GM23338 (cell line): ENCODE measurements at places on chromosomes 4 and X. TPM values are rescaled to one million over a fixed set of nuclear protein-coding genes. Genes with fewer than 3 reads are reported as not detected.

FGF5 gene
- total RNA-seq: not detected in 2 replicates

TEX11 gene
- 0.85 and 1.0 TPM in 2 replicates for total RNA-seq

CXXC4 gene
- total RNA-seq: 3.0 and 3.9 TPM in 2 replicates

FRMPD3 gene
- 1.4 and 1.8 TPM in 2 replicates for total RNA-seq

CT55 gene
- total RNA-seq: not detected in 2 replicates

CLDN22 gene
- total RNA-seq: not detected in 2 replicates

CLGN gene
- total RNA-seq: 2.5 and 4.0 TPM in 2 replicates

CLCN4 gene
- 4.9 and 5.0 TPM in 2 replicates for total RNA-seq

- H3K27ac ChIP-seq: no peak overlapping the region
- no peak for DNase-seq
- no peaks in the 10 kb centered on the region for H3K27me3 ChIP-seq
- no peaks in the 10 kb centered on the region for H3K4me1 ChIP-seq
Measured at GRCh38 chrX:81957318-81957717, 755.4 kb downstream of the SH3BGRL start.

- H3K36me3 ChIP-seq: peaks cover 6% of the 10 kb centered on the region
- no peaks in the 10 kb centered on the region for H3K27me3 ChIP-seq
- H3K4me3 ChIP-seq: no peak overlapping the region
Measured at GRCh38 chr4:102627831-102628523, 126.8 kb downstream of the NFKB1 start.

DNA sequence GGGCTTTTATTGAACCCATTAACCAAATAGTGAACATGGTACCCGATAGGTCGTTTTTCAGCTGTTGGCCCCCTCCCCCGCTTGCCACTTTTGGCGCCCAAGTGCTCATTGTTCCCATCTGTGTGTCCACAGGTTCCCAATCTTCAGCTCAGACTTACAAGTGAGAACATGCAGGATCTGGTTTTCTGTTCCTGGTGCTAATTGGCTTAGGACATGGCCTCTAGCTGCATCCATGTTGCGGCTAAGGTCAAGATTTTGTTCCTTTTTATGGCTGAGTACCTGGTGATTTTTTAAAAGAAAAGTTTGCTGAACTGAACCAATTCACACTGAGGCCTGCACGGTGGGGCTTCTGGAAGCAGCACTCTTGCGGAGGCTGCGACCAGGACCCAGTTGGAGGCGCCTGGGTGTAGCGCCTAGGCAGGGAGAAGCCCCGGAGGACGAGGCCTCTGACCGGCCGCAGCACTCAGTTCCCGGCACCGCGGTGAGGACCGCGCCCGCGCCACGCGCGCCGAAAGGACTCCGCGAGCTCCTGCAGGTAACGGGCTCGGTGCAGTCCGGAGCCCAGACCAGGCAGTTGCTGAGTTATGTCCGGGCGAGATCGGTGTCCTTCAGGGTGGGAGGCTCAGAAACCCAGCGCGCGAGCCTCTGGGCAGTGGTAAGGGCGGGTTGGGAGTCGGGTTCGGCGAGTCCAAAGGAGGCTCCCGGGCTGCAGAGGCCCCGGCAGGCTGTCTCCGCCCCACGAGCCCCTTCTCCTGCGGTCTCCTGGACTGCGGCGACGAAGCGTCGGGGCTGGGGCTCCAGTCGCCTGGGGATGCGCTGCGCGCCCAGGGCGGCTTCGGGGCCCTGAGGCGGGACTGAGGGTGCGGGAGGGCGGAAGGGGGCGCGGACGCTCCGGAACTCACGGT is 15.8 kb upstream of the SLC25A4 start:
- no peak overlapping the region for H3K27ac ChIP-seq
- peak overlapping the region; percentile 70 for H3K4me3 ChIP-seq
- peaks cover 41% of the 10 kb centered on the region for H3K27me3 ChIP-seq
- no peaks in the 10 kb centered on the region; the same call in 1 of the 2 replicates for H3K36me3 ChIP-seq
- H3K4me1 ChIP-seq: no peaks in the 10 kb centered on the region

- H3K27me3 ChIP-seq: no peaks in the 10 kb centered on the region
- peaks cover 13% of the 10 kb centered on the region for H3K4me1 ChIP-seq
- H3K27ac ChIP-seq: peak overlapping the region; percentile 73
- no peaks in the 10 kb centered on the region for H3K36me3 ChIP-seq
Measured at GRCh38 chr4:169070071-169070894, 60.2 kb upstream of the CBR4 start.

DNA sequence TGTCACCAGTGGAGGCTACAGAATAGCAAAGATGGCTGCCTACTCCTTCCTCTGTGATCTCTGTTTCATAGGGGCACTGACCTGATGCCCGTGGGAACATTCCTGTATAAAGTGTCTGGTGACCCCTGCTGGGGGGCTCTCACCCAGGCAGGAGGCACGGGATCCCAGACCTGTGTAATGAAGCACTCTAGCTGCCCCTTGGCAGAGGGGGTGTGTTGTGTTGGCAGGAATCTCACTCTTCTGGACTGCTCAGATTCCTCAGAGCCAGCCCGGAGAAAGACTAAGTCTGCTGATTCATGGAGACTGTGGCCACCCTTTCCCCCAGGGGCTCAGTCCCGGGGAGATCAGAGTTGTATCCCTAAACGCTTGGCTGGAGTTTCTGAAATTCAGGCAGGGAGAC is 648.3 kb downstream of the SPRY1 start:
- no peaks in the 10 kb centered on the region for H3K36me3 ChIP-seq
- DNase-seq: peak; percentile 3
- no peaks in the 10 kb centered on the region for H3K27me3 ChIP-seq
- H3K4me3 ChIP-seq: no peak overlapping the region
- H3K27ac ChIP-seq: no peak overlapping the region

DNA sequence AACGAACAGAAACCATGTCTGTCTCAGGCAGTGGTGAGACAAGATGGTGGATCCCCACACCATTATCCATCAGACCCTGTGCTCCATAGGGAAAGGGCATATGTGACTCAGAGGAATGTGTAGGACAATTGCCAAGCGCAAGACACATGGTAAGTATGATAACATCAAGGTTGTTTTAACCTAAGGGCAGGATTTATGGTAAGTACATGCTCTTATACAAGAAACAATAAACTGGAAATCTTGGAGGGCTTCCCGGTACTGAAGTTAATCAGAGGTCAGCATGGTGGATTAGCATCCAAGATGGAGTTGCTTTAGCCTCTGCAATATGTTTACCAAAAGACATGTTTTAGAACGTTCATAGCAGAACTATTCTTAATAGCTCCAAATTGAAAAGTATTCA is 355.0 kb downstream of the PPP1R2C start:
- no peak for DNase-seq
- no peak overlapping the region for H3K4me3 ChIP-seq
- H3K27me3 ChIP-seq: no peaks in the 10 kb centered on the region
- H3K27ac ChIP-seq: no peak overlapping the region

DNA sequence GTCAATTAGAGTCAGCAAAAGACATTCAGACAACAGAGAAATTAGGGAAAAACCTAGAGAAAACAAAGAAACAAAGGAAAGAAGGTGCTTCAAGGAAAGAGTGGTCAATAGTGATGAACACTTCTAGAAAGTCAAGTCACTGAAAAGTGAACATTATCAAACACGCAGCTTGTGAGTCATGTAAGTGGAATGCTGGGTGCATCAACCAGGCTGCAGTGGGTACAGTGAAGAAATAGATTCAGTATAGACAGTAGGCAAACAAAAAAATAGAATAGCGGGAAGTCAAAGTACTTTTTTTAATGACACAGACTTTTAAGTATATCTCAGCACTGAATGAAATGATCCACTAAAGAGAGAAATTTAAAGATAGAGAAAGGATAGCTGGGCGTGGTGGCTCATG is 245.8 kb downstream of the ARHGAP24 start:
- H3K36me3 ChIP-seq: no peaks in the 10 kb centered on the region
- no peak overlapping the region for H3K27ac ChIP-seq
- DNase-seq: no peak
- no peak overlapping the region for H3K4me3 ChIP-seq
- no peaks in the 10 kb centered on the region for H3K4me1 ChIP-seq
- H3K27me3 ChIP-seq: no peaks in the 10 kb centered on the region

DNA sequence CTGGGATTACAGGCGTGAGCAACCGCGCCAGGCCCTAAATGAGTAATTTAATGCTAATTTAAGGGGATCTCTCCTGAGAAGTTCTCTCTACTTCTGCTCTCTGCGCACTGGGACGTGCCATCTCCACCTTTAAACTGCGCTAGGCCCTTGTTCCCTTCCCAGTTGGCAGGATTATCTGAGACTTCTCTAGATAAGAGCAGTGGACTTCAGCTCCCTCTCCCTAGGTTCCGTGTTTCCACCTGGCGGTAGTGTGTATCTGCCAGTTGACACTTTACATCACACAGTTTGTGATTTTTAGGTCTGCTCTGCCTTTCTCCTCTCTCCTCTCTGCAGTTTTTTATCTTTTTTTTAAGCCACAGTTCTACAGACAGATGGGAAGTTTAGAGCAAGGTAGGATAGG is 40.2 kb downstream of the ARHGAP10 start:
- no peak overlapping the region for H3K4me3 ChIP-seq
- no peaks in the 10 kb centered on the region for H3K36me3 ChIP-seq
- H3K4me1 ChIP-seq: no peaks in the 10 kb centered on the region
- DNase-seq: no peak
- no peak overlapping the region for H3K27ac ChIP-seq

GRCh38 chr4:10765386-10765785 is 80.8 kb upstream of the CLNK start:
- no peaks in the 10 kb centered on the region for H3K36me3 ChIP-seq
- H3K4me1 ChIP-seq: no peaks in the 10 kb centered on the region
- H3K4me3 ChIP-seq: no peak overlapping the region
- no peak overlapping the region for H3K27ac ChIP-seq
- no peak for DNase-seq

- no peak for DNase-seq
- H3K4me1 ChIP-seq: peaks cover 24% of the 10 kb centered on the region
- no peak overlapping the region for H3K27ac ChIP-seq
- H3K36me3 ChIP-seq: no peaks in the 10 kb centered on the region
Measured at GRCh38 chr4:581181-581580, 5.1 kb upstream of the TMEM271 start.

DNA sequence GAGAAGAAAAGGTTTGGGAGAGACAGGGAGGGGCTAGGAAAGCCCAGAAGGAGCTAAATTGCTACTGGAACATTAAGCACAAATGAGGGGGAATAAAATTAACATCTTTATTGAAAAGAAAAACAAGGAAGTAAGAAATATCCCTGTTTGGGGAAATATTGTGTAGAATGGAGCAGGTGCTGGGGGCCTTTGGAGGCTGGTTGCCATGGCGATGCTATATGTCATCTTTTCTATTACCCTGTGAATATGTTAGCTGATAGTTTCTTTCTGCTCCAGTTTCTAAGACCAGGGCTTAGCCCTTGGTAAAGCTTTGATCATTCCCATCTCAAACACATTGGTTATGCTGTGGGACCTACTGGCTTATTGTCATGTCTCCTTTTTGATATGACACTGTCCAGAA is 28.7 kb downstream of the TMEM31 start:
- H3K27ac ChIP-seq: no peak overlapping the region
- DNase-seq: no peak
- no peaks in the 10 kb centered on the region for H3K27me3 ChIP-seq

DNA sequence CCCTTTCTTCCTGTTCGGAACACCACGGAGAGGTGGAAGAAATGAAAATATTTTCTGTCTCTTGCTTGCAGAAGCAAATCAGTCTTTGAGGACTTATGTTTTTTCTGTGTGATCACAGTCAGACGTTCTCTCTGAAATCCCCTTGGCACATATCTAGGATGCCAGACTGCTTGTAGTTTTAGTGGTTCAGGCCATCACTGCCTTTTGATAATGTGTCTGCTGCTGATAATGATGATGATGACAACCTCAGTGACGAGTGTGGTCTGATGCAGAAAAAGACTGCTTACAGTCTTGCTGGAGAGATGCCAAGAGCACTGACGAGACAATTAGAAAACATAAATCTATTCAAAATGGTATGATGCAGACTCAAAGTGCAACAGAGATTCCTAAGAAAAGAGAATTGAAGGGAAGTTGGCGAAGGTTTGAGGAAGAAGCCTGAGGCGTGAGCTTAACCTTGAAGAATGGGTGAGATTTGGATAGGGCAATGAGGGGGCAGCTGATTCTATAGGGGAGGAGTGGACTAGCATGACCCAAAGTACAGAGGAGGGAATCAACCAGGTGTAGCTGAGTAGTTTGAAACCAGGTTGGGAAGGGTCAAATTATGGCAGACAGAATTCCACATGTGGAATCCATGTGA is 7.9 kb downstream of the RAB33A start:
- H3K36me3 ChIP-seq: no peaks in the 10 kb centered on the region
- no peak for DNase-seq
- no peaks in the 10 kb centered on the region for H3K4me1 ChIP-seq
